ENCODE measurements at places on chromosomes 6 and 20. TPM values are rescaled to one million over a fixed set of nuclear protein-coding genes. Genes with fewer than 3 reads are reported as not detected.
A peak's percentile ranks its signal among the peaks of the same experiment; 100 is the strongest.

Gene MAK
- not detected for total RNA-seq

Gene ISM1
- total RNA-seq: 0.33 TPM

Gene PTPRT
- not detected for total RNA-seq

Gene CRIP3
- total RNA-seq: 4.1 TPM

Gene CST4
- total RNA-seq: not detected

Gene NPBWR2
- total RNA-seq: not detected

Gene MYT1
- total RNA-seq: not detected

- H3K36me3 ChIP-seq: no peaks in the 10 kb centered on the region
- H3K4me3 ChIP-seq: no peak overlapping the region
- H3K27me3 ChIP-seq: no peaks in the 10 kb centered on the region
- peak overlapping the region; percentile 60 for H3K27ac ChIP-seq
- peaks cover 40% of the 10 kb centered on the region for H3K4me1 ChIP-seq
Measured at GRCh38 chr6:112040956-112041355, 12.9 kb upstream of the CCN6 start.

- no peaks in the 10 kb centered on the region for H3K36me3 ChIP-seq
- DNase-seq: no peak
- peaks cover 6% of the 10 kb centered on the region for H3K27me3 ChIP-seq
- H3K4me3 ChIP-seq: no peak overlapping the region
- no peaks in the 10 kb centered on the region for H3K4me1 ChIP-seq
- no peak overlapping the region for H3K27ac ChIP-seq
Measured at GRCh38 chr6:17408081-17408480, 14.7 kb downstream of the CAP2 start.

DNA sequence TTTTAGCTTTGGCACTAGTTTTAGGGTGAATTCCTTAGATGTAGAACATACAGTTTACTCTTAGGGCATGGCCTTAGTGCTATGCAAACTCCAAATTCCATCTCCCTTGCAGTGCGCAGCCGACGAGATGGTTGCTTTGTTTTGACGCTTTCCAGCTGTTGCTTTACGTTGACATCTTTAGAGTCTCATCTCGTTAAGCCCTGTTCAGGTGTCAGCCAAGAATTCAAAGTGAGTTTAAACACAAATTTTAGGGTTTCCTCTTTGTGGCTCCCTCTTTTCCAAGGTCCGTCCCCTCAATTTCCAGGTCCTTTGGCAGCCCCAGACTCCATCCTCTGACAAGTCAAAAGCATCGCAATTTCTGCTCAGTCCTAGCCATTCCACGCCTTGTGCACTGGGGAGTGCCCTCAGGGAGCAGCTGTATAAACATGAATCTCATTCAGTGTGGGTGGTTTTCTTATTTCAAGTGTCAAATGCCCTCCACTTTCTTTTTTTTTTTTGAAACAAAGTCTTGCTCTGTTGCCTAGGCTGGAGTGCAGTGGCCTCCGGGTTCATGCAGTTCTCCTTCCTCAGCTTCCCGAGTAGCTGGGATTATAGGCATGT lies 14.1 kb upstream of the MAK start:
- H3K36me3 ChIP-seq: peaks cover 20% of the 10 kb centered on the region
- H3K4me3 ChIP-seq: no peak overlapping the region
- no peaks in the 10 kb centered on the region for H3K4me1 ChIP-seq
- H3K27me3 ChIP-seq: peaks cover 4% of the 10 kb centered on the region

- H3K4me1 ChIP-seq: peaks cover 22% of the 10 kb centered on the region
- no peaks in the 10 kb centered on the region for H3K36me3 ChIP-seq
- H3K27ac ChIP-seq: peak overlapping the region; percentile 99
- no peaks in the 10 kb centered on the region for H3K27me3 ChIP-seq
- H3K4me3 ChIP-seq: peak overlapping the region; percentile 98
Measured at GRCh38 chr20:45970646-45971424, 1.2 kb downstream of the ZNF335 start.

GRCh38 chr6:32317541-32317940 lies 54.2 kb downstream of the TSBP1 start:
- no peaks in the 10 kb centered on the region for H3K4me1 ChIP-seq
- H3K4me3 ChIP-seq: no peak overlapping the region
- peaks cover 10% of the 10 kb centered on the region for H3K27me3 ChIP-seq
- no peaks in the 10 kb centered on the region for H3K36me3 ChIP-seq
- no peak for DNase-seq

- H3K27ac ChIP-seq: no peak overlapping the region
- H3K4me1 ChIP-seq: peaks cover 1% of the 10 kb centered on the region
- no peaks in the 10 kb centered on the region for H3K27me3 ChIP-seq
- H3K4me3 ChIP-seq: no peak overlapping the region
Measured at GRCh38 chr6:144156991-144157390, 6.7 kb downstream of the STX11 start.

DNA sequence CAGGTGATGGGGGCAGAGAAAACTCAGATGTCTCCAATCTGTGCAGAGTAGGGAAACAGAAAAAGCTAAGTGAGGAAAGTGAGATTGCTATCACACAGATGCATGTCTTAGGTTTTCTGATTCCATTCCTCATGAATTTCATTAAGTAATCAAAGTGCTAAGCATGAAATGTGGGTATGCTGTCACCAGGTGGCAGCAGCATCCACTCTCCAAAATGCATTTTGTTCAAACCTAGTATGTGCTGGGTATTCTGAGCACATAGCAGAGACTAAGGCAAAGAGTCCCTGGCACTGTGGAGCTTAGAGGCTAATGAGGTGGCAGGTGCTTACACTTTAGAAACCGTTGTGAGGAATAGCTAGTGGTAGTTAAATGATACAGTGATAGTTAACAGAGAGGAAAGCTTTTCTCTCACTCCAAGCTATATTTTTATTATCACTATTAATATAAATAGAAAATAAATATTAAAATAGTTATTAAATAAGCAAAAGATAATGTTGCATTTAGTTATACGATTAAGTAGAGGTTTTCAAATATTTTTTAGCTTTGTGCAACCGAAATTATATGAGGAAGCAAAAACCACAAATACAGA lies 179.5 kb downstream of the CDH26 start:
- DNase-seq: no peak
- H3K4me1 ChIP-seq: no peaks in the 10 kb centered on the region

DNA sequence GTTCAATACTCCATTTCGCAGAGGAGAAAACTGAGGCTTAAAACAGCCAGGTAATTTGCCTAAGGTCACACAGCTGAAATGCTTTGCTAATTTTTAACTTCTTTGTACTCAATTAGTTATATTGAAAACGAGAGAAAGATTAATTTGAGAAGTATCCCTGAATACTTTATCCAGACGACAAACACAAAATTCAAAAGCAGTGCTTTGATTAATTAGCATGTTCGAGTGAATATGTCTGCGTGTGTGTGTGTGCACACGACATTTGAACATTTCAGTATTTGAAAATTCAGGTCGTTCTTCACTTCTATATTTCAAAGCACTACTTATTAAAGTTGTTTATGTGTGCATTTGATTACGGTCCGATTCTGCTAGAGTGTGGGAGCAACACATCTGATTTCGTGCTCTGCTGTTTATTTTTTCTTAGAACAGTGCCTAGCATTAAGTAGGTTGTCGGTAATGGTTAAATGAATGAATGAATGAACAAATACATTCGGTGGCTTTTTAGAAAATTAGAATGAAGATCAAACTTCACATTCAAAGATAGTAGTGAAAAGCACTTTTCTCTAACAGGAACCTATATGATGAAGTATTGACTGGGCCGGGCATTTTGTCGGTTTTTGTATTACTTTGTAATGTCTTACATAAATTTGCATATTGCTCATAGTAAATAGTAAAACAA lies 36.9 kb upstream of the SYNCRIP start:
- peak overlapping the region; percentile 98 for H3K4me3 ChIP-seq
- peaks cover 35% of the 10 kb centered on the region for H3K4me1 ChIP-seq
- H3K27ac ChIP-seq: peak overlapping the region; percentile 14
- H3K36me3 ChIP-seq: peaks cover 34% of the 10 kb centered on the region

- no peak overlapping the region for H3K27ac ChIP-seq
- DNase-seq: no peak
- H3K27me3 ChIP-seq: no peaks in the 10 kb centered on the region
- no peaks in the 10 kb centered on the region for H3K4me1 ChIP-seq
- no peaks in the 10 kb centered on the region for H3K36me3 ChIP-seq
Measured at GRCh38 chr20:59686404-59687346, 82.3 kb downstream of the PHACTR3 start.

Measured in naive thymus-derived CD8-positive, alpha-beta T cell (primary cell).